SJCRH30 (cell line): ENCODE measurements at places on chromosomes 16 and 17.

DNA sequence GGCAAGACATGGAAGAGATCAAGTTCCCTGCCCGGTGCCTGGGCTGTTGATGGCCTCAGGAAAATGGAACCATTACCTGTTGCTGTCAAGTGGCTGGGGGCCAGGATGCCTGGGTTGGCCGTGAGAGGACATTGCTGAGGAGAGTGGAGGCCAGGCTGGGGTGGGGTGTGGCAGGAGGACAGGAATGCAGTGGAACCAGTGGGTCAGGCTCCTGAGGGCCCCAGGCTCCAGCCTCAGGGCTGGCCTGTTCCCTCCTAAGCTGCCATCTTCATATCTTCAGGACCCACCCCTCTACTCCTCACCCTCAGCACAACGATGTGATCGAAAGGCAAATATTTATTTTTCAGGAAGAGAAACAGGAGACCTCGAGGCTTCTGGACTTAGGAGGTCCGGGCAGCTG lies 8.5 kb upstream of the YPEL3 start:
- H3K27ac ChIP-seq, result no peak overlapping the region
- H3K27me3 ChIP-seq, result no peaks in the 10 kb centered on the region
- DNase-seq, result no peak
- H3K4me3 ChIP-seq, result no peak overlapping the region
- H3K4me1 ChIP-seq, result no peaks in the 10 kb centered on the region

- H3K27ac ChIP-seq, result no peak overlapping the region
- peaks cover 2% of the 10 kb centered on the region; the same call in 1 of the 2 replicates for H3K36me3 ChIP-seq
- H3K27me3 ChIP-seq, result no peaks in the 10 kb centered on the region
- no peaks in the 10 kb centered on the region for H3K4me1 ChIP-seq
- H3K4me3 ChIP-seq, result no peak overlapping the region
Measured at GRCh38 chr17:73401911-73402310, 90.1 kb upstream of the CDC42EP4 start.

DNA sequence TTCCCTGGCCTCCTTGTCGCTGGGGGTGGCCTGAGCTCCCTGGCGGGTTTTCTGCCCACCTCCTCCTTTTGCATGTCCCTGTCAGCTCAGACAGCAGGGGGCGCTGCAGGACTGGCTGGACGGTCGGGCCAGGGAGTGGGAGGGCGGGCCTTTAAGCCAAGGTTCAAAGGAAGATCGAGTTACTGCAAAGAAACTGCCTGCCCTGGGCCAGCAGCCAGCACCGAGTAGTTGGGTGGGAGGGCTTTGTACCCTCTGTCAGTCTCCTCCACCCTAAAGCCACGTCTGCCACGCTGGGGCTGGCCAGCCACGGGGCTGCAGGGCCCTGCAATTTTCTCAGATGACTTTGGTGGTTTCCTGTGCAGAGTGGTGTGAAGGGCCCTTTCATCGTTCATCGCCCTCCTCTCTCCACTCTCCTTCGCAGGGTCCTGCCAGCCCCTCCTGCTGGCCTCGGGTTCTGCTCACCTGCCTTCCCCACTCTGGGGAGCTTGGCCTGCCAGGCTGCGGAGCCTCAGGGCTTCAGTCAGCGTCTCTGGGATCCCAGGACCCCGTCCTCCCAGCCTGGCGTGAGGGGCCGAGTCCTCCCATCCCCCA lies 12.3 kb downstream of the GPR142 start:
- H3K36me3 ChIP-seq, result no peaks in the 10 kb centered on the region
- DNase-seq, result peak; percentile 91
- no peak overlapping the region for H3K27ac ChIP-seq
- no peak overlapping the region for H3K4me3 ChIP-seq
- H3K27me3 ChIP-seq, result peaks cover 12% of the 10 kb centered on the region

DNA sequence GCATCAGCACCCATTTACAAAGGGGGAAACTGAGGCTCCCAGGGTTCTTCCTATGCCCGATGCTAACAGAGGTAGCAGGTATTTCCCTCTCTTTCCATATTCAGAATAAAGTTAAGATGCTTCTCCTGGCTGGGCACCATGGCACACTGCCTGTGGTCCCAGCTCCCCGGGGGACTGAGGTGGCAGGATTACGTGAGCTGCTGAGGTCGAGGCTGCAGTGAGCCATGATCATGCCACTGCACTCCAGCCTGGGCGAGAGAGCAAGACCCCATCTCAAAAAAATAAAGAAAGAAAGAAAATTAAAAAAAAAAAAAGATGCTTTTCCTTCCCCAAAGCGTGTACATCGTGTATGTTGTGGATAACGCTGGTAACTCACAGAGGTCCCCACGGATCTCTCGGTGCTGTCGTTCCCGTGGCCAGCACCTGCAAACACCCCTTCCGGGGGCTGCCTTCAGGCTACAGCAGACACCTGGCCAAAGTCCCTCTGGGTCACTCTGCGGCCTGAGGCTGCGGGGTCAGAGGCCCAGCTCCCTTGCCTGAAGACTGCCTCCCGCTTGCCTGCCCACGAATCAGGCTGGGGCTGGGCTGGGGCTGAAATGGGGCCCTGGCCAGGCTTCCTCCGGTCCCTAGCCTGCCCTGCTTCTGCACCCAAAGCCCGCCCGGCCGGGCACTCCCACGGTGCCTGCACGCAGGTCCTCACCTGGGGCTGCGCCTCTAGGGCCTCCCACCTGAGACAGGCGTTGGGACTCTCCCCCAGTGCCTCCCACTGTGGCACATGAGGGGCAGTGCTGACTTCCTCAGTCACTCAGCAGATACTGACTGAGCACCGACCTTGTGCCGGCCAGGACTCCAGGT lies 63.1 kb downstream of the ZDHHC7 start:
- DNase-seq, result no peak
- no peak overlapping the region for H3K4me3 ChIP-seq
- H3K27ac ChIP-seq, result no peak overlapping the region
- peaks cover 9% of the 10 kb centered on the region for H3K4me1 ChIP-seq

DNA sequence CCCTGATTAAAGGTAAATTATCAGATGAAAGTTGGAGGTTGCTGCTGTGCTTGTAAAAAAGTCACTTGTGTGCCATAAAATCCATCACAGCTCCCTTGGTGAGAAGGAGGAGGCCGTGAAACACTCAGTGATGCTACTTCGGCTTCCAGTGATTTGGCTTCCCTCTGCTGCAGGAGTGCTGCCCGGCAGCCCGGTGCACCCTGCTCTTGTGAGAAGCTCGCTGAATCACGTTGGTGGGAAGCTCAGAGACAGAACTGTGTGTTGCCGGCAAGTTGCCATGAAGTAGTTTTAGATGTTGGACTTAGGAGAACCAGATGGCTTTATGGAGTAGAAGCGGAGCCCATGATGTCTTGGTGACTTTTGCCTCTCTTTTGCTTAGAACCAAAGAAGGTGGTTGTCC lies 33.3 kb downstream of the MSI2 start:
- DNase-seq, result no peak
- no peaks in the 10 kb centered on the region for H3K27me3 ChIP-seq
- no peak overlapping the region for H3K4me3 ChIP-seq
- H3K4me1 ChIP-seq, result peaks cover 14% of the 10 kb centered on the region; the same call in 1 of the 2 replicates
- no peak overlapping the region for H3K27ac ChIP-seq
- no peaks in the 10 kb centered on the region for H3K36me3 ChIP-seq

DNA sequence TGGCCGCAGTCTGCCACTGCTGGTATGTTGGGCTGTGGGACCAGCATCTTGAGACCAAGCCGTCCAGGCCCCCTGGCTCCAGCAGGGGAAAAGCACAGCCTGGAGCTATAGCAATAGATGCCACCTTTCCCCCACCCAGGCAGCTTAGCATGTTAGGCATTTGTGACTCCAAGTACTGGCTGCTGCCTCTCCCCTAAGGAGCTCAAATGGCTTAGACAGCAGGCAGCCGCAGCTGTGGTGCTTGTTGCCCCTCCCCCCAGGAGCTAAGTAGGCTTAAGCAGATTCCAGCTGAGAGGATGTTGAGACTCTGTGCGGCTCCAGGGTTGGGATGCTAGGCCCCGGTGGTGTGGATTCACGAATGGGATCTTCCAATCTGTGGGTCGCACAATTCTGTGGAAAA lies 88.8 kb upstream of the ANKFN1 start:
- H3K27me3 ChIP-seq, result no peaks in the 10 kb centered on the region
- no peak overlapping the region for H3K27ac ChIP-seq
- no peaks in the 10 kb centered on the region for H3K36me3 ChIP-seq
- no peaks in the 10 kb centered on the region for H3K4me1 ChIP-seq
- H3K4me3 ChIP-seq, result no peak overlapping the region

- H3K4me1 ChIP-seq, result no peaks in the 10 kb centered on the region
- H3K4me3 ChIP-seq, result no peak overlapping the region
- H3K27me3 ChIP-seq, result no peaks in the 10 kb centered on the region
Measured at GRCh38 chr17:2366747-2367494, 29.6 kb downstream of the SGSM2 start.

- no peak for DNase-seq
- peaks cover 23% of the 10 kb centered on the region for H3K4me1 ChIP-seq
- no peaks in the 10 kb centered on the region for H3K36me3 ChIP-seq
- H3K4me3 ChIP-seq, result no peak overlapping the region
Measured at GRCh38 chr17:82365606-82366295, 5.8 kb upstream of the UTS2R start.

GRCh38 chr17:68441070-68441770 lies 16.1 kb downstream of the WIPI1 start:
- H3K36me3 ChIP-seq, result no peaks in the 10 kb centered on the region
- H3K27ac ChIP-seq, result no peak overlapping the region
- 0 out of 2 replicates have a peak, but pooled peaks cover under 1% of the 10 kb centered on the region for H3K4me1 ChIP-seq
- H3K27me3 ChIP-seq, result no peaks in the 10 kb centered on the region
- no peak for DNase-seq

- DNase-seq, result no peak
- H3K27me3 ChIP-seq, result peaks cover 47% of the 10 kb centered on the region
- no peak overlapping the region for H3K4me3 ChIP-seq
- H3K4me1 ChIP-seq, result no peaks in the 10 kb centered on the region
- H3K36me3 ChIP-seq, result no peaks in the 10 kb centered on the region
Measured at GRCh38 chr17:18381953-18382245, 4.3 kb downstream of the EVPLL start.

- DNase-seq, result peak; percentile 89
- H3K4me3 ChIP-seq, result no peak overlapping the region
- H3K27ac ChIP-seq, result no peak overlapping the region
- no peaks in the 10 kb centered on the region for H3K27me3 ChIP-seq
Measured at GRCh38 chr17:10327640-10328039, 45.2 kb downstream of the MYH13 start.

GRCh38 chr17:74149597-74150427 lies 53.7 kb upstream of the RPL38 start:
- H3K36me3 ChIP-seq, result no peaks in the 10 kb centered on the region
- H3K27me3 ChIP-seq, result peaks cover 4% of the 10 kb centered on the region; the same call in 1 of the 2 replicates
- H3K4me1 ChIP-seq, result no peaks in the 10 kb centered on the region
- no peak for DNase-seq

DNA sequence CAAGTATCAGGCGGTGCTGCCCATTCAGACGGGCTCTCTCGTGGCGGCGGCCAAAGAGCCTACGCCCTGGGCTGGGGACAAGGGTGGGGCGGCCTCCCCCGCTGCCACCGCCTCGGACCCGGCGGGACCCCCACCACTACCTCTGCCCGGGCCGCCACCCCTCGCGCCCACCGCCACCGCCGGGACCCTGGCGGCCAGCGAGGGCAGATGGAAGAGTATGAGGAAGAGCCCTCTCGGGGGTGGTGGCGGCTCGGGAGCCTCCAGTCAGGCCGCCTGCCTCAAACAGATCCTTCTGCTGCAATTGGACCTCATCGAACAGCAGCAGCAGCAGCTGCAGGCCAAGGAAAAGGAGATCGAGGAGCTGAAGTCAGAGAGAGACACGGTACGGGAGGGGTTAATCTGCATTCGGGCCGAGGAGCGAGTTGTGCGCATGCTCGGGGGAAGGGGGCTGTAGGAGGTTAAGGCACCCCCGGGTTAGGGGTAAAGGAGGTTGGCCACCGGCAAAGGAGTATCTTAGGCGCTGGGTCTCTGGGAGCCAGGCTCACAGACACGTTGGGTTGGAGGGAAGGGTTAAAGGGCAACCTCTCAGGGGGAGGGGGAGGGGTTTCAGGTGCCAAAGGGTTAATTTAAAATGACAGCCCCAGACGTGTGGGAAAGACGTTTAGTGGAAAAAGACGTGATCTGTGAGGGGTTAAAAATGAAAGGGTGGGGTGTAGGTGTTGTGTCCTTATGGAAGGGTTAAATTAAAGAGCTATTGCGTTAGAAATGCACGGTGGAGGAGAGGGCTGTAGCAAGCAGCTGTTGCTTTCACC lies 1.4 kb downstream of the MSL1 start:
- DNase-seq, result peak; percentile 64
- no peaks in the 10 kb centered on the region; the same call in 1 of the 2 replicates for H3K4me1 ChIP-seq
- H3K27ac ChIP-seq, result peak overlapping the region; percentile 77
- H3K36me3 ChIP-seq, result peaks cover 25% of the 10 kb centered on the region
- peak overlapping the region; percentile 100 for H3K4me3 ChIP-seq
- no peaks in the 10 kb centered on the region for H3K27me3 ChIP-seq

- H3K36me3 ChIP-seq, result no peaks in the 10 kb centered on the region
- H3K27me3 ChIP-seq, result no peaks in the 10 kb centered on the region
- no peak overlapping the region for H3K27ac ChIP-seq
- peak; percentile 6 for DNase-seq
- no peaks in the 10 kb centered on the region for H3K4me1 ChIP-seq
Measured at GRCh38 chr16:64019339-64019738, 1102.5 kb downstream of the CDH11 start.

DNA sequence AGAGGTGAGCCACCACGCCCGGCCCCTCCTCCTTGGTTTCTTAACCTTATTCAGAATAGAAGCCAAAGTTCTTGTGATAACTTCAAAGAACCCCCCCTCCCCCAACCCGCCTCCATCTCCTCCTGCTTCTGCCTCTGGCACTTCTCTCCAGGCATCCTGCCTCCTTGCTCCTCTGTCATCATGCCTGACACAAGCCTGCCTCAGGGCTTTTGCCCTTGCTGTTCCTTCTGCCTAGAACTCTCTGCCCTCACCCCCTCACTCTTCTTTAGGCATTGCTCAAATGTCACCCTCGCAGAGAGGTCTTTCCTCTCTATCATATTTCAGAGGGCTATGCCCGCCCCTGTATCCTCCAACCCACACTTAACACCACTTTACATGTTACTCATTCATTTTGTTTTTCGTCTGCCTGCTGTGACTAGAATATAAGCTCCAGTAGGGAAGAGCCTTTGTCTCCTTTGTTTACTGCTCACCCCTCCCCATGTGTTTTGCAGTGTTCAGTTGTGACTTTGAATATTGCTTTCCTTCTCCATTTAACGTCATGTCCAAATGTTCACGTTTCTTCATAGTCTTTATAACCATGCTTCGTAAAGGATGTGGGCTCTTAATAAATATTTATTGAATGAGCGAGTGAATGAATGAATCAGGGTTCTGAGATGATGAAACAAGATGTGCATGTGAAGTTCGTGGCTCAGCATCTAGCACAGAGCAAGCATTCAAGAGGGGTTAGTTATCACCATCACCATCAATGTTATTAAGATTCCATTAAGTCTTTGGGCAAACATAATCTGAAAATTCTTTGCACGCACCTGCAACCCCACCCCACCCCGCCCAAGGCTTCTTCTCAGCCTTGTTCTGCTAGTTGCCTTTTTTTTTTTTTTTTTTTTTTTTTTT lies 186.2 kb upstream of the WSCD1 start:
- no peak overlapping the region for H3K27ac ChIP-seq
- no peak overlapping the region for H3K4me3 ChIP-seq
- no peaks in the 10 kb centered on the region for H3K27me3 ChIP-seq
- no peaks in the 10 kb centered on the region for H3K4me1 ChIP-seq
- DNase-seq, result no peak
- no peaks in the 10 kb centered on the region; the same call in 1 of the 2 replicates for H3K36me3 ChIP-seq
